NAMALWA (cell line): ENCODE measurements at places on chromosomes 2 and 18.

- peak; percentile 67 for DNase-seq
Measured at GRCh38 chr18:76405681-76406356, 89.2 kb downstream of the ZNF516 start.

- DNase-seq: no peak
Measured at GRCh38 chr2:174263997-174264396, 15.7 kb upstream of the OLA1 start.

GRCh38 chr2:175414882-175415487 lies 233.5 kb upstream of the ATP5MC3 start:
- peak; percentile 58 for DNase-seq

DNA sequence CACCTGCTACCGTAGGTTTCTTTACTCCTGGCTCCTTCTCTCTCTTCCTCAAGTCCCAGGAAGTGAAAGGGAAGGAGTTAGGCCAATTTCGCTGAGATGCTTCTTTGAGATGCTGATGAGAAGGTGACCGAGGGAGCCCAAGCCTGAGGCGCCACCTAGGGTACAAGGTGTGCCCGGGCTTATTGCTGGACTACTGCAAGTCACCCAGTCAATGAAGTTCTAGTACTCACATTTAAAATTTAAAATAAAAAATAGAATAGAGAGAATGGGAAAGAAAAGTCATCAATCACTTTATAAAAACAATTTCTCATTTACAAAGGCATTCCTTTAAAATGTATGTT lies 45.3 kb downstream of the ACAA2 start:
- DNase-seq: peak; percentile 32

GRCh38 chr2:152505495-152505906 lies 170.5 kb downstream of the FMNL2 start:
- no peak for DNase-seq

GRCh38 chr2:144424559-144425240 lies 95.2 kb downstream of the ZEB2 start:
- DNase-seq: no peak

DNA sequence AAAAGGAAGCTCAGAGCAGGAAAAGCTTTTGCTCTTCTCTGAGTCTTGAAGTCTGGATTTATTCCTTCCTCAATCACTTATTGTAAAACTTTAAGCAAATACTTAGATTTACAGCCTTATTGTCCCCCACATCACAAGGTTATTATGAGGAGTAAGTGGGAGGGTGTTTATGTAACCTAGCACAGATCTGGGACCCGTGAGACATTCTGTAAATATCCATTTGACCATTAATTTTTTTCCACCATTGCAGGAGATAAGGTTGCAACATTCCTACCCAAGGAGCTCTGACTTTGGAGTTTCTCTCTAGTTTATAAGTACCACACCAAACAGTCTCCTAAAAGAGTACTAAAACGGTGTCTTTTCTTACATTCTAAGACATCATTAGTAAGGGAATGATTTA lies 52.1 kb upstream of the CTIF start:
- no peak for DNase-seq

- DNase-seq: no peak
Measured at GRCh38 chr2:118177884-118178283, 89.6 kb downstream of the INSIG2 start.

DNA sequence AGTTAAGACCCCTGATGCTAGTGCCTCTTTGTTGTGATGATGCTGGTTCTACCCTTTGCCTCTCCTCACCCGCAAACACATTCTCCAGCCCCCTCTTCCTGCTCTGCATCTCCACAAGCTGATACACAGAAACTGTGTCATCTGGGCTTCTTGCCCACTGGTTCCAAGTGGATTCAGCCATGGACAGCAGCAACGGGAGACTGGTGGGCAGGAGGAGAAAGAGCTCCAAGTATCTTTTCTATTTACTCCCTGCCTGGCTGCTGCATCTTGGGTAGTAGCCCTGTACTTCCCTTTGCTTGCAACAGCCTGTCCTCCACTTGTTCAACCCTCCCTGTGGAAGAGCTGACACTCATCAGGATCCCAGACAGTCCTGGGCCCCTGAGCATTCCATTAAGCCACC lies 655.1 kb upstream of the RAB6C start:
- no peak for DNase-seq

- no peak for DNase-seq
Measured at GRCh38 chr2:172735582-172736423, at the start of gene RAPGEF4. RAPGEF4 (plus strand) TSS chr2:172735845; CDS start chr2:172735984, 139 bp downstream.

DNA sequence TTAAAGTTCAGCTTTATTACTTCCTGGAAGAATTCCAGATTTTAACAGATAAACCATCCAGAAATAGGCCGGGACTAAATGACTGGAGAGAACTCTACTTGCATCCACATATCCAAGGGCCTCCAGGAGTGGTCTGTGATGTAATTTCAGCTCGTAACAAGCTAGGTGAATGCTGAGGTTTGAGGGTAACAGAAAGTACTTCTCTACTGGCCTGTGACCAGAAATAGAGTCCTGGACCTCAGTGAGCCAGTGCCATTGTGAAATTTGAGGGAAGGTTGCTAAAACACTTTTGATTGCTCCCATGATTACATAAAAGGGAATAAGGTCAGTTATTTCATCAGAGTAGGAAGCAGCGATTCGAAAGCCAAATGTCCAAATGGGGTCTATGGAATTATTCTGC lies 158.1 kb downstream of the DOCK10 start:
- DNase-seq: no peak

DNA sequence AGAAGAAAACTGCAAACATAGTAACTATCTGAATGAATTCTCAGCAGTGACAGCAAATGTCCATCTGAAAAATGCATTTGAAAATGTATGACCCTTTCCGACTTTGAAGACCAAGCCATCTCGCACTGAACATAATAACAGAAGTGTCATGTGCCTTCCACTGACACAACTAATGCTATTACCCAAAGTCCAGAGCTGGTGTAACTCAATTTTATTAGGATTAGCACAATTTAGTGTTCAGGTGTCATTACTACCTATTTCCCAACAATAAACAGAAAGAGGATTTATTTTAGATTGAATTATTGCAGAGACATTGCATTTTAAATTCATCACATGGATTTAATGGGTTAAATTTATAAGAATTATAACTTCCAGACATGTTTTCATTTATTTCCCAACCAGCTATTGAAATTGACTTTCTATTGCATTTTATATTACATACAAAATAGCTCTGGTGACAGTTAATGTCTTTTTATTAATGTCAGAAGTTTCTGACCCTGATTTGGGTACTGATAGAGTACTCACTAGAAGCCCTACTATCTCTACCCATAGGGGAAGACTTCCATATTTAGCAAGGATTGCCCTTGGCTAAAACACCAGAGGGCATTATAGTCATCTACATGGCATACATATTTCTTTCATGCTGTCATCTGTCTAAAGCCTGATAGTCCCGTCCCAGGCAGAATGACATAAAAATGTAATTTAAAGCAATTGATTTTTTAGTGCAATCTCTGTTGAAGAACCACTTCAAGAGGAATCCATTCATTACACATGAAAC lies 7.0 kb upstream of the STK39 start:
- peak; percentile 15 for DNase-seq

- no peak for DNase-seq
Measured at GRCh38 chr2:149871091-149871885, 283.7 kb upstream of the MMADHC start.

DNA sequence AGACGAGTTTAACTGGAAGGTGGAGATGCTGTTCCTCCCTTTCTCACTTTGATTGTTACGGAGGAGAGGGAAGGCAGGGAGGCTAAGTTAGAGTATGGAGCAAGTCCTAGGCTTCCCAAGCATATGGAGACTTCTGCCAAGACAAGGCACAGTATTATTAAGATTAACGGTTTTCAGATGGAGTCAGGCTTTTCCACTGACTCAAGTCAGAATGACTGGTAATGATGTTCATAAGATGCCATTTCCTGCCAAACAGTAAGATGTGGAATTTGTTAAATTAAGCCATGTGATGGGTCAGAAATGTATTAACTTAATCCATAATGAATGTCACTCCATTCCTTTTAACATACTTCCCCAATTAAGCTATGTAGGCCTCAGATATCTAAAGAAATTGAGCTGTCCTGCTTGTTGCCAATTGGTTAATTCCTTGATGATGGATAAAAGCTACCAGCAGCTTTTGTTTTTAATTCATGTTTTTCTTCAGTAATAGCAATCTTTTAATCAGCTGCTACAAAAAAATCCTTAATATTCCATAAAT lies 383.7 kb downstream of the ZNF521 start:
- DNase-seq: no peak

DNA sequence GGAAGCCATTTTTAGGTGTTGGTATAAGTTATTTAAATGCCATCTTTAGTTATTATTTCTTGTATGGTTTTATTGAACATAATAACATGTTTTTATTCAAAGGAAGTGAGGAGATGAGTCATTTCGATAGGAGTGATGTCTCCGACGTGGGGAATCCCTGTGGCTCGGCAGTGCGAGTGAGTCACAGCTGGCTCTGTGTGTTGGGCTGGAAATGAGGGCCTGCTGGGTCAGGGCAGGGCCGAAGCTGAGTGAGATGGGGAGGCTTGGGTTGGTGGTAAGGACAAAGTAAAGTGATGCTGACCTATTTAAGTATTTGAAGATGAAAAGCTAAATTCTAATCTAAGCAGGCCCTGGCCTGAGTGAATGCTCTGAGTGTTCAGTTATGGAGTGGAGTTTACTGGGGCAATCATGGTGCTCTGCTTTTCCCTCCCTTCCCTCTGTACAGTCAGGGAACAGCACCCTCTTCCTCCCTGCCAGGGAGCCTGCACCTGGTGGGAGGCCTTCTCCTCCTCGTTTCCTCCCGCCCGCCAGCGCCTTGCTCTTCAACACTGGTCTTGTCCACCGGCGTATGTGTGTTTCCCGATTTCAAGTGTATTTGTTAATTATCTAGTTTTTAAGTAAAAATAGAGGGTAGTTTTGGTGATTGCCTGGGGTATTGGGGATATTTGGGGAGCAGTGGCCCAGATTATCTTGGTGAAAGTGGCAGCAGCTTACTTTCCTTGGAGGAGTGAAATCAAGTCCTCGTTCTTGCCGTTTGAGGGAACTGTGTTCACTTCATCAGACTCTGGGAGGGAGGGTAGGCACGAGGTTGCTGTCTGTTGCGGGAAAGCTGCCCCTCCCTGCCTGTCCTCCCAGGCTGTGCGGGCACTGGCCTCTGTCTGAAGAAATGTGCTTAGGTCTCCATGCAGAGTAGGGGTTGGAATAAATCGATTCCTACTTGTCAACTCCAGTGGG lies 157.0 kb downstream of the LDLRAD4 start:
- DNase-seq: no peak

GRCh38 chr2:10584242-10584753 lies 105.5 kb downstream of the NOL10 start:
- DNase-seq: no peak

DNA sequence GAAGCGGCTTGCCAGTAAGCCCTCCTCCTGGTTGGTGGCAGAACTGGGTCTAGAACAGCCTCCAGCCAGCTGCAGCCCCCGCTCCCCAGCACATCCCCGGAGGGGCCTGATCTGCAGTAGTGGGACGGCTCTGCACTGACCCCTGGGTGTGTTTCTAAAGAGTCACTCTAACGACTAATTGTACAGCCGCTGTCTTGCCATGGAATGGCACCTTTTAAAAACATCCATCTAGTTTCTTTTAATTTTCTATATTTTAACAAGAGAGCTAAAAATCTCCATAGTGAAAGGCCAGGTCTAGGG lies 82.0 kb downstream of the MTCL1 start:
- no peak for DNase-seq

DNA sequence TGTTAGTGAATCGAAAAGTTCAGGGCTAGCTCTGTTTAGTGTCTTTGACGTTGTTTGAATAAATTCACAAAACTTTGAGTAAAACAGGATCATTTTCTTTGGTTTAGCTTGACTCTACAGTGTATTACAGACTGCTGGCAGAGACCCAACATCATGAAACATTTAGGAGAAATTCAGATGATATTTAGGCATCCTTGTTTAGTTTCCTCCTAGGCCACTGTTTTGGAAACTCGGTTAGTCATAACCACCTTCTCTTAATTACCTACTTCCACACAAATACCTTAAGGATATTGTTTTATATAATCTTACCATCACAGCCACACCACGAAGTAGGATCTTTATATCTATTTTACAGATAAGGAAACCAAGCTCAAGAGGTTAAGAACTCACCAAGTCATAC lies 7.8 kb downstream of the LIMS1 start:
- DNase-seq: no peak

GRCh38 chr2:6960659-6961058 lies 43.4 kb downstream of the RNF144A start:
- no peak for DNase-seq
